Occipital lobe (tissue), 3 donors: ENCODE measurements at places on chromosomes 12 and 14. TPM values are rescaled to one million over a fixed set of nuclear protein-coding genes. Genes with fewer than 3 reads are reported as not detected.

The ANG gene
- total RNA-seq: 0.16 TPM

The SERPINA10 gene
- not detected for total RNA-seq

The PCED1B gene
- 0.94 TPM for total RNA-seq

The NYNRIN gene
- 15.0 TPM for total RNA-seq

The EPYC gene
- total RNA-seq: not detected

The TMEM179 gene
- 29.2 TPM for total RNA-seq

The TAS2R31 gene
- 25.0 TPM for total RNA-seq

The POLE2 gene
- total RNA-seq: 12.0 TPM
